ENCODE measurements at places on chromosomes 1 and 21.

DNA sequence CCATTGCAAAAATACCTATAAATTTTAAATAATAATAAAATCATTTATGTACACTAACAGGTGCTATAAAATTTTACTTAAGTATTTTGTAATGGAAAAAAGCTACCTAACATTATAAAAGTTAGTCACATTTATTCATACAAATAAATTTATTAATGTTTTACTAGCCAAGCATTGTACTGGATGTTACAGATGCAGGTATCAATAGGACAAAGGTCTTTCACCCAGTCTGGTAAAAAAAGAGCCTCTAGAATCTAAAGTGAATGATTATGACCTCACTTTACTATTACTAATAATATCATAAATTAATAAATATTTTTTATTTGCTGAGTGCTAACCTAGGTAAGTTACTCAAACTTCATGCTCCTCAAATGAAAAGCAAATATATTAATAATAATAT lies 170.6 kb downstream of the KCNT2 start:
- no peak for DNase-seq

DNA sequence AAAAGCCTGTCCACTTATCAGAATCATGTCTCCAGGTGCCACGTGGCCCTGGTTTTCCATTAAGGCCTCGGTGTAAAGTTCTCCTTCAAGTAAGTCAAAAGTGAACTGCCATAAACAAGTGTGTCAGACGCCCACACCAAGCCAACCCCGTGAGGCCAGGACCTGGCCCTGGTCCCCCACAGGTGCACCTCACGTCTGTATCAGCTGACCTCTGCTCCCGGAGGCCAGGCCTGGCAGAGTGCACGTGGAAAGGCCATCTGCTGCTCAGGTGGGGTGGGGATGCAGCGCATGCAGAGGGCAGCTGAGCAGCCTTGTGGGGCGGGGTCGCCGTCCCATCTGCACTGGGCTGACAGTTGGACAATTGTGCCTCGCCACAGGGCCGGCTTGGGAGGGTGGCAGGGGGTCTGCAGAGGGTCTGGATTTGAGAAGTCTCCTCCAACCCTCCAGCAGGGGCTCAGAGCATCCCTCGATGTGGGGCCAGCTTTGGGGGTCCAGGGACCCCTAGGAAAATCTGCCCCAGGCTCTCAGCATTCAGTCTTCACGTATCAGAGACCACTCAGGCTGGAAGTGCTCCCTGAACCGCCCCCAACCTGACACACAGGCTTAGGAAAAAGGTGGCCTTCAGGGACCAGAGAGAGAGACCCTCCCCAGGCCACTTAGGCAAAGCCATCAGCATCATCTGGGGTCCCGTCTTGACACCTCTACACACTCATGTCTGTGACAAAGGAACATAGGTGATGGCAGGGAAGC lies 3.0 kb downstream of the SLC19A1 start:
- no peak for DNase-seq

GRCh38 chr1:93434987-93435386 lies 12.9 kb upstream of the FNBP1L start:
- DNase-seq: no peak

GRCh38 chr1:54135436-54136120 lies 17.2 kb downstream of the CDCP2 start:
- peak; percentile 19 for DNase-seq

DNA sequence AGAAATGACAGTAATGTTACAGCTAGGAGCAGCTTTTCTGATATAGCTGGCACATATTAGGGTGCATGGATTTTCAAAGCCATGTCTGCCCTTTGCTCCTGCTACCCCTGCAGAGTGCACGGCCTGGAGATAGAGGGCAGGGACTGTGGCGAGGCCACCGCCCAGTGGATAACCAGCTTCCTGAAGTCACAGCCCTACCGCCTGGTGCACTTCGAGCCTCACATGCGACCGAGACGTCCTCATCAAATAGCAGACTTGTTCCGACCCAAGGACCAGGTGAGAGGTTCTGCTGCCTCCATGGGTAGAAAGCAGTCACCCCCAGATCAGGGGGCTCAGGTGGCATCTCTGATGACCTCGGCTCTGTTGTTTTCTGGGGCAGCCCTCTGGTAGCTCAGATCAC lies 9.8 kb downstream of the MTARC1 start:
- no peak for DNase-seq

DNA sequence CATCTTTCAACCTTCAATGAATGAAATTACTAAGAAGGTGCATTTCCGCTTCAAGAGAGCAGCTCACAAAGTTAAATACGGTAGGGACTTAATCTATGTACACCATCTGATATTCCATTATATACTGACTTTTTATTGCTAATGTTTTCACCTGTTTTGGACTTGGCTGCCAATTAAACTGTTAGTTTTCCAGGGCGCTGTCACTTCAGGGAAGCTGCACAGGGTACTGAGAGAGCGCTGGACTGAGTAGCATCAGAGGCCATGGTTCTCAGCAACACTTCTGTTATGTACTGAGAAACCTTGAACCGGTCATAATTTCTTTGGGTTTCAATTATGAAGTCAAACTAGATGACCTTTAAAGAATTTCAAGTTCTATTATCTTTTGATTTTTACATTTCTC lies 8.2 kb downstream of the SSX2IP start:
- no peak for DNase-seq

DNA sequence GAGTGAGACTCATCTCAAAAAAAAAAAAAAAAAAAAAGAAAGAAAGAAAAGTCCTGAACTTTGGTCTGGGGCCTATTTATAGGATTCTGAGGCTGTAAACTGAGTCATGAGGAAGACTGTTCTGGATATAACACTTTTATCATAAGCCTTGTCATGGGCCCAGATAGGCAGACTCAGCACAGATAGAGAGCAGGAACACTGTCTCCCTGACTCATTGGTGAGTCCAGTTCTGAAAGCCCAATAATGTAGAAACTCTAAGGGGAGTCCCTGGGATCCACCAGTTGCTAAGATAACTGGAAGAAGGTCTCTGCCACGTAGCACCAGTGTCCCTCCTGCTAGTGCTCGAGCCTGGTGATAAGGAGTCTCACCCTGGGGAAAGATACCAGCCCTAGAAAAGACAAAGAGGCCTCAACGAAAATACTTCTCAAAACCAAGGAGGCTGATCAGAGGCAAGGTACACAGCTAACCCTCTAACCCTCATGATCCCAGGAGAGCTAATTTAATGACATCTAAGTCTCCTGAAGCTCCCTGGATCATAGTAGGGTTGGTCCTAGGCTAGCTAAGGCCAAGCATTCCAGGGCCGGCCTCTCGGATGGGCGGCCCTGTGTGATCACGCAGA lies 43.5 kb downstream of the LPAR3 start:
- no peak for DNase-seq

DNA sequence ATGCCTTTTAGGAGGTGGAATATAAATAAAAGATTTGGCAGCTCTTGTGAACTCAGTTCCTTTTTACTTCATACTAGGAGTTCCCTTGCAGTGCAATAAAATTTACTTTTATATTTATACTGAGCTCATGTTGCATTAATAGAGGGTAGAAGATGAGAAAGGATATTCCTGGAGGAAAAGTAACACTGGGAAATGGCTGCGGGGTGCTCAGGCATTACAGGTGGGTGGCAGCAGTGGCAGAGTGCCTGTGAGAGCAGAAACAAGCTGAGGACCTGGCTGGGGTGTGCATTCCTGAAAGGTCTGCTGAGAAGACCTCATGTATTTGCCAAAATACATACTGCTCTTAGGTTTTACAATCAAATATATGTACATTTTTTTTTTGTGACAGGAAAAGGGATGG lies 126.9 kb downstream of the COQ8A start:
- no peak for DNase-seq

GRCh38 chr21:39319814-39320332 lies 6.4 kb upstream of the BRWD1 start:
- DNase-seq: no peak

DNA sequence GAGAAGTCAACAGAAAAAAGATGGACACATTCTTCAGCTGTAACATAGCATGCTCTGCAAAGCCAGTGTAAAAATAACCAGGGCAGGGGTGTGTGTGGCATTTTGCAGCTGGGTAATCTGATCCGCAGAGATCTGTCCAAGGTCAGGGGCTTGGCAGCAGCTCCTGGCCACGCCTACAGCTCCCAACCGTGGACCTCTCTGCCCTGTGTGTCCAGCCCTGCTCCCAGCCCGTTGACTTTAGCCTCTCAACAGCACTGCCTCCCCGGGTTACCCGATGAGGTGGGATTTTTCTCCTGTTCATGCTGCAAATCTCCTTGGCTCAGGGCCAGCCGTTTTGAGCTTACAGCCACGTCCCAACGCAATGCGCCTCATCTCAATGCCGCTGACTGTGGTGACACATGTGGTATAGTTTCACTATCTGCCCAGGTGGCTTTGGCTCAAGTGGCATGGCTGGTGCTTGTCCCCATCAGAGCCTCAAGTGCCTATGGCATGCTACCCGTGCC lies 68.1 kb downstream of the VWA5B1 start:
- DNase-seq: peak; percentile 65

DNA sequence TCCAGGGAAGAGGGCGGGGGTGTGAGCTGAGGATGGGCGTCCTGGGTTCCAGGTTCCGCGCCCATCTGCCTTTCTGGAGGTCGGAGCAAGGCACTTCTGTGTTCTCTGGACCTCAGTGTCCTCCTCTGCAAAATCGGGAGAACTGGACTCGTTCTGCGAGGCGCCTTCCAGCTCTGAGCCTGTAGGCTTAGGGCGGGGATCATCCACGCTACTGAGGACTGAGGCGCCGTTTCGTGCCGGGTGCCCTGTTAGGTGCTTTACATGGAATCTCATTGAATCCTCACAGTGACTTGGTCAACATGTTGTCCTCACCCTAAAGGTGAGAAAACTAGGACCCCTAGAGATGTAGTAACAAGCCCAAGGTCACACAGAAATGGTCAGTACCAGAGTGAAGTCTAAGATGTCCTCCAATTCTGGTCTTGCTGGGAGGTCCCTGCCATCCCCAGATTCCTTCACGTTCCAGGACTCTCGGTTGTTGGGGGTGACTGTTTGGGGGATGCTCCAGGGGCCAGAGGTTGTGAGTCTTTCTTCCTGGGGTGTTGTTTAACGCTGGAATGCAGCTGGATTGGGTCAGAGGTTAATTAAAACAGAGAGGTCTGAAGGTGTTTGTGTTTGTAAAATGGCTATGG lies 677 bp downstream of the PRKAA2 start:
- DNase-seq: peak; percentile 38

DNA sequence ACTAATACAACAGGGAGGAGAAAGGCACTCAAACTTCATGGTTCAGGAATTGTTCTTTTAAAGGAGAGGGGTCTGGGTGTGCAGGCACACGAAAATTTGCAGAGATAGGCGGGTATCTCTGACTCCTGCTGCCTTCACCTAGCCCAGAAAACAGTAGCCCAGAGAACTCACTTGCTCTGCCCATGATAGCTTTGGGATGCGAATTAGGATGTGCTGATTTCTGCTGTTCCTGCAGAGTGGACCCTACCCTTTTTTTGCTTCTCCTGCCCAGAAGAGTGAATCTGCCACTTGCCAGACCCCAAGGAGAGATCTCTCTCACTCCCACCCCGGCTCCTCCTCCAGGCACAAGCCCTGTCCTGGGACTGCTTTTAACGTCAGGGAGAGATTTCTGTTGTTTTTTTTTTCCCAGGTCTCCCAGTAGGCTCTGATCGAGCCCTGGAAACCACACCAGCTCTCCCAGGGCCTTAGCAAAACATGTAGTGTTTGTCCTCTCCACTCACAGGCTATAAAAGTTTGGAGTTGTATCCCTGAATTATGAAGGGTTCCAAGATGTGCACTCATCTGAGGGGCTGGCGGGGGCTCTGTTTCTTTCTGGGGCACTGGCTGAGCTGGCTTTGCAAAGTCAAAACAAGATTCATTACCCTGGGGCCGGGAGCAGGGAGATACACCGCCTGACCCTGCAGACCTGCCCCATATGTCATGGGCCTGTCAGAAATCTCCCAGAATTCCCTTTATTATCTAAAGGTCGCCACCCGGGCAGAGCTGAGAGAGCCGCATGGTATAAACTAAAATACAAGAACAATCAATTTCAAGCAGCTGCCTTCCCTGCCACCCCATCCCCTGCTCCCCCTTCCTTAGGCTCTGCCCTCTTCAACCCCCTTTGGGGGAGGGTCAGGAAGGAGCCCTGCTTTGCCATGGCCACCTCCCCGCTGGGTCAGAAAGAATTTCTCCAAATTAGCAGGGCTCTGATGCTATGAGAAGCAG lies 17.9 kb downstream of the PLXNA2 start:
- no peak for DNase-seq

DNA sequence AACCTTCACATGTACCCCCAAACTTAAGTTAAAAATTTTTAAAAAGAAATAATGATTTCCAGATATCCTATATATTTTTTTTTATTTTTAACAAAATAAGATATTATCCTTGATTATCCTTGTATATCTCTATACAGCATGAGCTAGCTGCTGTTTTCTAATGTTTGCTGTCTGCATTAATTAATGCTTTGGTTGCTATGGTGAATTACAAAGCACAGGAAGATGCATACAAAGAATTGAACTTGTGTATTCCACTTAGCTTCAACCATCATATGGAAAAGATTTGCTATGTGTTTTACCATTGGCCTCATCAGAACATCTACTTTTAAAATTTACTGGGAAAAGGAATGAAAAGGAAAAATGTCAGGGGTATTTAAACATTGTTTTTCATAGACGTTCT lies 35.4 kb downstream of the VPS45 start:
- DNase-seq: no peak

- DNase-seq: no peak
These were observed 22.9 kb upstream of the APOBEC4 start for GRCh38 chr1:183675883-183676585.

DNA sequence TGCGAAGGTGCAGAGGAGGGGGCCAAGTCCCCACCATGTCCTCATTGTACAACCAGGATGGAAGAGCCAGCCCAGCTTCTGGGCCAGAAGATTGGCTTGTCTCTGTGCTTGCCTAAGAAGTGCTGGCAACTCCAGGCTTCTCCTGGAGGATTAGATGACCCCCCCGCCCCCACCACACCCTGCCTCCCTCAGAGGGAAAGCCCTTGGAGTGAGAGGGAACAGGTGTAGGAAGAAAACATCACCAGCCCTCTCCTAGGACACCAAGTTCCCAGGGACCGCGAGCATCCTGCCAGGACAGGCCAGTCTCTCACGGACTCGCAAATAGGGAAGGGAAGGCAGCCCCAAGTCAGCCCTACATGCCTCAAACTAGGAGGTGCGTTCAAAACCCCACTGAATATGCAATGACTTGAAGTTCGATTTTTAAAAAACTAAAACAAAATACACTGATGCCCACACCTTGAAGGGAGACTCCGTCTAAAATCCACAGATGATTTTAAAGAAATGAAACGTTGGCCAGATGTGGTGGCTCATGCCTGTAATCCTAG lies 20.7 kb upstream of the SLC25A33 start:
- DNase-seq: no peak
